ENCODE measurements at places on chromosomes 5 and 9.

- no peak for DNase-seq
Measured at GRCh38 chr5:160921-161802, 30.1 kb upstream of the LRRC14B start.

GRCh38 chr9:69499407-69499806, 172.8 kb downstream of the APBA1 start:
- DNase-seq = no peak

DNA sequence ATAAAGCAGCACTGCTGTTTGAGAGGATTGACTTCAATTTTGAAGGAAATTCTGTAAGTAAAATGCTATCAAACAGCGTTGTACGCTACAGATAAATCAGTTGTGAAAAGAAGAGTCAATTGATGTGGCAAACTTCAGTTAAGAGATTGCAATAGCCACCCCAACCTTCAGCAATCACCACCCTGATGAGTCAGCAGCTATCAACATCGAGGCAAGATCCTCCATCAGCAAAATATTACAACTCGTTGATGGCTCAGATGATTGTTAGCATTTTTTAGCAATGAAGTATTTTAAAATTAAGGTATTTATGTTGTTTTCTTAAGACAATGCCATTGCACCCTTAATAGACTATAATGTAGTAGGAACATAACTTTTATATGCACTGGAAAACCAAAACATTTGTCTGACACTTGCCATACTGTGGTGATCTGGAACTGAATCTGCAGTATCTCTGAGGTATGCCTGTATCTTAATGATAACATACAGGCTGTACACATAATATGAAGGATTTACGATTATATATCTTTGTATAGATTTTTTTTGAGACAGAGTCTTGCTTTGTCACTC, 47.5 kb downstream of the VPS13A start:
- DNase-seq = peak; percentile 24

GRCh38 chr9:81690251-81690851, 1.0 kb upstream of the TLE1 start:
- no peak for DNase-seq
